ENCODE measurements at places on chromosomes 6 and 20.

GRCh38 chr20:60254901-60255411 is 296.7 kb downstream of the CDH26 start:
- DNase-seq = no peak

GRCh38 chr6:15491986-15492269 is 170.9 kb downstream of the DTNBP1 start:
- no peak for DNase-seq

GRCh38 chr20:3925899-3926638 is 36.9 kb downstream of the PANK2 start:
- DNase-seq = no peak

DNA sequence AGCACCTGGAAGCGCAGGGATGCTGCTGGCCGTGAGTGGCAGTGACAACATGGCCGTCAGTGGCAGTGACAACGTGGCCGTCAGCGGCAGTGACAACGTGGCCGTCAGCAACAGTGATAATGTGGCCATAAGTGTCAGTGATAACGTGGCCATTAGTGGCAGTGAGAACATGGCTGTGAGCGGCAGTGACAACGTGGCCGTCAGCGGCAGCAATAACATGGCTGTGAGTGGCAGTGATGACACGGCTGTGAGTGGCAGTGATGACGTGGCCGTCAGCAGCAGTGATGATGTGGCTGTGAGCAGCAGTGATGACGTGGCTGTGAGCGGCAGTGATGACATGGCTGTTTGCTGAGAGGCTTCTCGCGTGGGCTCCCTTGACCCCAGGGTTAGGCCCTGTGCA is 169.8 kb downstream of the ERMARD start:
- no peak for DNase-seq

DNA sequence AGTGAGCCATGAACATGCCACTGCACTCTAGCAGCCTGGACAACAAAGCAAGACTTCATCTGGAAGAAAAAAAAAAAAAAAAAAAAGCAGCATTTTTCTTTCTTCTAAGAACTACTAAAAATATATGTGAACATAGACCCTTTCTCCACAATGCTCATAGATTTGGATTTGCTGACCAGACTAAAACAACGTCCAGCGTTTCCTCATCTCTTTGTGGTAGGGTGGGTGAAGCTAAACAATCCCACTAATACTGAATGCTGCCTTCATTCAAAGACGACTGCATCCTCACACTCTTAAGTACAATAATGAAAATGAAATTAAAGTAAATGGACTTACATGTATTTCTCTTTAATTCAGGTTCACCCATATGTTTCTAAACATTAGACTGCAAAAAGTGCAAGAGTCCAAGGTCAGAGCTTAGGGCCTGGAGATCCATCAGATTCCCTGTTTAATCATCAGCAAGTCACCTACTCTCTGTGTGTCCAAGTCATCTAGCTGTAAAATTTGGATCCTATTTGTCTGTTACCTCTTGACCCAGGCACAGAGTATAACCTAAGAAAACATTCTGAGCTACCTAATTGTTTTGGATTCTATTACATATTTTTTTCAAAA is 99.4 kb upstream of the NHSL1 start:
- DNase-seq = no peak

GRCh38 chr6:14910692-14911547 is 334.9 kb upstream of the JARID2 start:
- DNase-seq = no peak

DNA sequence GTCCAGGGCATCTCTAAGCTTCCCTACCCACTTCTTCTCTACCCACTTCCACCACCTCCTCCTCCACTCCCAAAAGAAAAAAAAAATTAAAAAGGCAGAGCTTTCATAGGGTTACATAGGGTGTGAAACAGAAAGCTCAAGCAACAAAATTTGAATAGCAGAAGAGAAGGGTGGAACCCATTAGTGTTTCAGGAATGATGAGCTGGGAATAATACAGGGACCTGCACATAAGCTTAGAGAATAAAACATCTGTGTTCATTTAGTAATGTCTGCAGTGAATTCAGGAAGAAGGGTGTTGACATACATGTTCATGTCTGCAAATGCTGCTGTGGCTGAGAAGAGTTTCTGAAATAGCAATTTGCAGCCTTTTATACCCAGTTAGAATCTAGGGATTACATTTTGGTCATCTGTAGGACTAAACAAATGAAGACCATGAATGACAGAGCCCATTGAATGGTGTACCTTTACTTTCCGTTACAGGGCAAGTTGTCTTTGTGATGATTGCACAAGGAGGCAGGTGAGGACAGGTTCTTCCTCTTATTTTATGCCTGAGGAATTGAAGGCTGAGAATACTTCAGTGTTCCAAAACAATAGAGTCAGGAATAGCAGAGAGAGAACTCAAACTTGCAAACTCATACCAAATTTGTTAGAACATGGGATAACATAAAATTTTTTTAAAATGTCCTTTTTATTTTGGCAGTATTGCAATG is 975.1 kb downstream of the TFAP2A start:
- DNase-seq = no peak

- no peak for DNase-seq
Measured at GRCh38 chr6:144268794-144269349, 16.3 kb upstream of the UTRN start.

DNA sequence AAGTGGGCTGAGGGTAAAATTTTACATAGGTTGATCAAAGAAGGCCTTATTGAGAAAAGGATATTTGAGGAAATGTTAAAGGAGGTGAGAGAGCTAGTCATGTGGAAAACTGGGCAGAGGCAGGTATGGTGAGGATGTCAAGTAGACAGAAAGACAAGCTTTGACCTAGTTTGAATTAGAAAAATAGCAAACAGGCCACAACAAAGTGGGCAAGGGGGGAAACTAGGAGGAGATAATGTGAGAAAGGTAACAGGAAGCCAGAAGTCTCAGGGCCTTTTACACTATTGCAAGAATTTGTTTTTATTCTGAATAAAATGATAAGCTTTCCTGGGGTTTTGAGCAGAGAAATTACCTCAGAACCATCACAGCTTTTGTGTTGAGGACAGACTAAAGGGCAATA is 115.7 kb downstream of the RWDD2A start:
- no peak for DNase-seq

DNA sequence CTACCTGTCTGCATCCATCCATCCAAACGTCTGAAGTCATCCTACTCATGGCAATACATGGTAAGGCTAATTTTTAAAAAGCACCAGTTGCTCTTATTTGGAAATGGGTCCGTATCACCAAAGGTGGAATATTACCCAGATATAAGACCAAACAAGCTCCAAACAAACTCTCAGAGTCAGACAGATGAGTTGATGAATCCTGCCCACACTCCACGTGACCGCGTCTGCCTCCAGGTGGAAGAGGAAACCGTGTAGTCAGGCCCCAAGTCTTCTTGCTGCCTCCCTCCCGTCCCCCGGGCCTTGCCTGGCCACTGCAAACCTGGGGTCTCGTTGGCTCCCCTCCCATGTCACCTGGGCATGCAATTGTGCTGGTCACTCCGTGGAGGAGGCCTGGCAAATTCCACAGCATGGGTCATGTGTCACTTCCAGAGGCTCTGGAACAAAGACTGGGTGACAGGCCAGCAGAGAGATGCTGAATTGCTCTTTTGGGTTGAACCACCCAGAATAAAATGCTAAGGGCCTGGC is 31.8 kb downstream of the CTCFL start:
- no peak for DNase-seq

GRCh38 chr20:57507477-57507876 is 17.5 kb downstream of the CTCFL start:
- DNase-seq = no peak

DNA sequence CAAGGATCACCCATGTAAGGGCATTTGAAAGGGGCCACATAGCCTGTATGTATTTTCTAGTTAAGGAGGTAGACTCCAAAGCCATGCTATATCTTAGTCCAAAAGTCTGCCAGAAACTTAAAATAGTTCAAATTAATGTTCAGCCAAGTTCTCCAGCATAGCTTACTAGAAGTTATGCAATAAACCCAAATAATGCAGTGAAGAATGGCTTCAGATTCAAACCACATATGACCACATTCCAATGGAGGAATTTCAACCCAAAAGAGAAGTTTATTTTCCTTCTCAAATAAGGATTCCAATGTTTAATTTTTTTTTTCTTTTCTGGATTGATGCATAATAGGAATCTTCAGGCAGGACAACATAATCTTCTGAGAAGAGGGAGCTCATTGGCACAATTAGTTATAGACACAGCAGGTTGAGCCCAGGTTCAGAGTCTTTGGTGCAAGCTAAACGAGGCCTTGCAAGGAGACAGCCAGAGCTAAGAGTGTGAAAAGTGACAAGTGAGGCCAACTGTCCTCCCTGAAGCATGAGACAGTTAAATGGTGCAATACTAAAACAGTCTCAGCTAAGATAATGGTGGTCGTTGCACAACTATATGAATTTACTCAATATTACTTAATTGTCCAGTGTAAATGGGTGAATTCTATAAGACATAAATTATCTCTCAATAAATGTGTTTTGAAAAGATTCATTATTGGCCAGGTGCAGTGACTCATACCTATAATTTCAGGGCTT is 598.8 kb upstream of the CDH4 start:
- DNase-seq = no peak

- DNase-seq = no peak
Measured at GRCh38 chr20:23331450-23332350, 18.9 kb upstream of the NXT1 start.

DNA sequence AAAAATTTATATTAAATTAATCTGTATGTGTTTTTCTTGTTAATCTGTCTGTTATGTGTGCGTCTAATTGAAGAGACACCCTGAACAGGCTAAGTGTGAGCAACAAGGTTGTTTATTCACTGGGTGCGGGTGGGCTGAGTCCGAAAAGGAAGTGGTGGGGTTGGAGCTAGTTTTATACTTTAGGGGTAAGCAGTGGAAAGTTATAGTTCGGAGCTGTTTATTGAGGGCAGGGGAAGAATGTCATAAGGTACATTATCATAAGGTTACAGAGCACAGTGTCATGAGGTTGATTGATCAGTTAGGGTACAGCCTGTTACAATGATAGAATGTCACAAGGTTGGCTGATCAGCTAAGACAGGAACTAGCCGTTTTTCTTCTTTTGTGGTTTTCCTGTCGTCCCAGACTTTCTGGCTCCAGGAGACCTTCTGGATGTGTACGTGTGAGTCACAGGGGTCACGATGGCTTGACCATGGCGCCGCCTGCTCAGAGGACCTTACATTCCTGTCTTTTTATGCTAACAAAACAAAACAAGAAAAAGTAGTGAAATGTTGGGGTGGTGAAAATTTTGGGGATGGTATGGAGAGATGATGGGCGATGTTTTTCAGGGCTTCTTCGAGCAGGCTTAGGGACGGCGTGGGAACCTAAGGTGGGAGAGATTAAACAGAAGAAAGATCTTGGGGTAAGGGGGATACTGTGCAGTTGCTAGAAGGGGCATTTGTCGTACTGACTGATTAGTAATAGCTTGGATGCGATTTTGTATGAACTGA is 754.0 kb upstream of the ADGRB3 start:
- DNase-seq = no peak

GRCh38 chr6:39812853-39813533 is 20.8 kb downstream of the DAAM2 start:
- no peak for DNase-seq

GRCh38 chr6:11241793-11242201 is 9.3 kb upstream of the NEDD9 start:
- DNase-seq = no peak

GRCh38 chr6:52152070-52152423 is 34.1 kb upstream of the IL17A start:
- no peak for DNase-seq

- no peak for DNase-seq
Measured at GRCh38 chr6:126698732-126699240, 358.9 kb downstream of the CENPW start.

- no peak for DNase-seq
Measured at GRCh38 chr20:35729836-35730582, 12.1 kb downstream of the RBM39 start.

DNA sequence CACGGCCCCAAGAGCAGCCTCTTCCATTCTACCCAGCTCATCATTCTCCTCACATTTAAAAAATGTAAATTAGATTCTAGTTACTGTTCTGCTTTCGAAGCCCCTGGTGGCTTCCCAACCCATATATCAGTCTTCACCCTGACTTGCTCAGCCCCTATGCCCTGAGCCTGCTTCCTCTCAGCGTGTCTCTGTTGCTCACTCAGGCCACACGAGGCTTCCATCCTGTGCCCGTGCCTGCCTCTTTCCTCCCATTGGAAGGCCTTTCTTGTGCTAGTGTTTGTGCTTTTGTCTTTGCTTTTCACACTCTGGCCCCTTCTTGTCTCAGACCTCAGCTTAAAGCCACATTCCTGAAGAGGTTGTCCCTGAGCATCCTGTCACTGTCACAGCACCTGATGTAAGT is 78.1 kb downstream of the AFDN start:
- DNase-seq = no peak

DNA sequence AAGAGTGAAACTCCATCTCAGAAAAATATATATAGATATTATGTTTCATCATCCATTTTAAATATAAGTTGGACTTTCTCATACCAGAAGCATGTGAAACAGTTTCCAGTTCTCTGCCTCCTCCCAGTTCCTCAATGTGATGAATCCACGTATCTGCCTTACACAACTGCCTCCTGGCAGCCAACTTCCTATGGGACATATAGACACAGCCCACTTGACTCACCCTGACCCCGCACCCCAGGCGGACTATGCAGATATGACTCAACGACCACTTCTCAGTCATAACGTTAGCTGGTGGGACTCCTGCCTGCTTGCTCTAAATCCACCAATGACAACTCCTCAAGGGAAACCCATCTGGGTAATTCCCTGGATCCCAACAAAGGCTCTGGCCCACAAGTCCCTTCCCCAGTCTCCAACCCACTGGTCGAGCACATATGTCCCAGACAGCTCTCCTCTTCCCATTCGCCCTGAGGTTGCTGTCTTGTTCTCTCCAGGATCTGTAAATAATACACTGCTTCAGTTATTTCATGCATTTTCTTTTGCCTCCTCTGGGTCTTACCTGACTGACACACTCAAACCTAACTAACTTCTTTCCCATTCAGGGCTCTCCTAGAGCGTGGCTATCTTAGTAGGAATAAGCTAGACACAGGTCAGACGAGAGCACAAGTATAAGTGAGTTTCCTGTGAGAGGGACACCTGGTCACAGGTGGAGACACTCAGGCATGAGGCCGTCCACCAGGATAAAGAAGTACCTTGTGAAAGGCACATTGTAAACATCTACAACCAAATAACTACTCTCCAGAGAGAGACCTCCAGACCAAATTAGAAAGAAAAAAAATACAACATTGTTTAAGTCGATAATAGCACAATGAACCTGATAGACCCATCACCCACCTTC is 548.5 kb downstream of the CD83 start:
- peak; percentile 32 for DNase-seq

DNA sequence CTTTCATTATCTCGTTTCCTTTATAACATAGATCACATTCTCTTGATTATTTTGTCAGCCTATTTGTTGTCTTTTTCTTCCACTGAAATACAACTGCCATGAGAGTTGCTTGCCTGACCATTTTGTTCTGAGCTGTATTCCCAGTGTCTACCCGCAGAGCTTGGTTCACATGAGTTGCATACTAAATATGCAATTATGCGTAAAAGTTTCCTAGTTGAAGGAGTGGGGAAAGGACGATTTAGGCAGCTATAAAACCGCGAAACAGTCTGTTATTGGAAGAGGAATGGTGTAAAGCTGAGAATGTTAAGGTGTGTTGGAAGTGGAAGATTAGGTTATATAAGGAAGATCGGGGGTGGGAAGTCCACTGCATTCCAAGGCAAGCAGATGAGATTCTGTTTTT is 8.8 kb downstream of the TBPL1 start:
- DNase-seq = no peak

All from stimulated activated CD8-positive, alpha-beta memory T cell treated with anti-CD3 and anti-CD28 coated beads, Interleukin-7, amount 100 ng/mL, for 48 hours (primary cell).